ENCODE measurements at places on chromosomes 12 and 14.

GRCh38 chr14:50733494-50733893 lies 65.4 kb upstream of the SAV1 start:
- DNase-seq = no peak

- DNase-seq = no peak
Observed at GRCh38 chr14:32027255-32027939, 49.7 kb upstream of the ARHGAP5 start.

DNA sequence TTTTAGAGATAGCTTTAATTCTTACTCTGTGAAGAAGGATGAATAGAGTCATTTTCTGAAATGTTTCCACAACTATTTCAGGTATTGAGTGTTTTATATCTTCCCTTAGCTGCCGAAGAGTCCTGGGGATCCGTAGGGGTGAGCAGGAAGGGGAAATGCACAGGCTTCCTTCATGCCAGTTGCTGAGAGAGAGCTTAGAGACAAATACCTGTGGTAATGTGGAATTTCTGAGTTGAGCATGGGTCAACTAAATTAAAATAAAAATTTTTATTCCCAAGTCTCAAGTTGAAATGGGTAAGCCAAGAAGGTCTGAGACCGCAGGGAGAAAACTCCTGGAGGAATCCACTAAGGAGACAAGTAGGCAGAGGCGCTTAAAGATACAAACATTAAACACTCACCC lies 185.7 kb downstream of the DAD1 start:
- DNase-seq = no peak

DNA sequence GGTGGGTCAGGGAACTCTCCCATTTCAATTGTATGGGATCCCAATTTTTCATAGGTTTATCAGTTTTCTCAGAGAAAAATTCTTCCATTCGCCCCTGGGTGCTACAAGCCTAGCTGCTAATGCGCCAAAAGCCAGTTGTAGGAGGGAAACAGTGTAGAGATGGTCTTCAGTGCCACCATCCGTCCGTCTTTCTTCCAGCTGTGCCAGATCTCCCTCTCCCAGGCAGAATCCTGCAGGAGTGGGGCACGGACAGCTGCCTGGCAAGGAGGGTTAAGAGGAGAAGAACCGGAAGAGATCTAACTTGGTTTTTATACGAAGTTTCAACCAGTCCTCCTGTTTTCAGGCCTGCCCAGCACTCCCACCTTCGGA lies 38.9 kb upstream of the FUT8 start:
- no peak for DNase-seq

DNA sequence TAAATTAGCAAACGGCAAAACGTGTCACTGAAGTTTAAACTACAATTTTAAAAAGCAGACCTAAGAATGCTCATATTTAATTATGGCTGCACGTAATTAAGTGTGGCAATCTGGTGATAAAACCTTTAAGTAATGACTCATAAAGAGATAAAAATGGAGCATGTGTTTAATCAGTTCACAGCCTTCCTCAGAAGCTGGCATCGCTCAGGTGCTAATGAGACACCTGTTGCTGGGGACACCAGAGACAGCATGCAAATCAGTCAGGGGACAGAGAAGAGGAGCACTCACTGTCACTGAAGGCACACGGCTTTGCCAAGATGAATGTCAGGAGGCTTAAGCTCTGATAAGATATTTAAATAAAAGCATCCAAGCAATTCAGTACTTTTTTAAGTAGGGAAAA lies 840.3 kb downstream of the GALC start:
- no peak for DNase-seq

GRCh38 chr12:66137937-66138336 lies 7.4 kb upstream of the LLPH start:
- DNase-seq = no peak

GRCh38 chr12:108773798-108774788 lies 42.8 kb upstream of the CORO1C start:
- DNase-seq = no peak

- no peak for DNase-seq
Observed at GRCh38 chr12:82507686-82508085, 149.4 kb downstream of the METTL25 start.

DNA sequence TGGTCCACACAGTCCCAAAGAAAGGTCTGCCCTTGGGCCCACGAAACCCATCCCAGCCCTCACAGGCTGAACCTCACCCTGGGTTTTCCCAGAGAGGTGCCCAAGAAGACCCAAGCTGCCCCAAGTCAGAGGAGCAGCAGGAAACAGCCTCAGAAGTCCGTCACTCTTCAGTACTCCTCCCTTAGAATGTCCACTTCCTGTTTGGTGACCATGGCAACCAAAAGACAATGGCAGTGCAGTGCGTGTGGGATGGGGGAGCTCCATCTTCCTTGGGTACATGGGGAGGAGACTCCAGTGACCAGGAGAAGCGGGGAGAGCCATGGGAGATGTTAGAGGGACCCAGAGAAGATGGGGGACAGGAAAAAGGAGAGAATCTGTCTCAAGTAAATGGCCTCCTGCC lies 11.3 kb downstream of the SELPLG start:
- no peak for DNase-seq

DNA sequence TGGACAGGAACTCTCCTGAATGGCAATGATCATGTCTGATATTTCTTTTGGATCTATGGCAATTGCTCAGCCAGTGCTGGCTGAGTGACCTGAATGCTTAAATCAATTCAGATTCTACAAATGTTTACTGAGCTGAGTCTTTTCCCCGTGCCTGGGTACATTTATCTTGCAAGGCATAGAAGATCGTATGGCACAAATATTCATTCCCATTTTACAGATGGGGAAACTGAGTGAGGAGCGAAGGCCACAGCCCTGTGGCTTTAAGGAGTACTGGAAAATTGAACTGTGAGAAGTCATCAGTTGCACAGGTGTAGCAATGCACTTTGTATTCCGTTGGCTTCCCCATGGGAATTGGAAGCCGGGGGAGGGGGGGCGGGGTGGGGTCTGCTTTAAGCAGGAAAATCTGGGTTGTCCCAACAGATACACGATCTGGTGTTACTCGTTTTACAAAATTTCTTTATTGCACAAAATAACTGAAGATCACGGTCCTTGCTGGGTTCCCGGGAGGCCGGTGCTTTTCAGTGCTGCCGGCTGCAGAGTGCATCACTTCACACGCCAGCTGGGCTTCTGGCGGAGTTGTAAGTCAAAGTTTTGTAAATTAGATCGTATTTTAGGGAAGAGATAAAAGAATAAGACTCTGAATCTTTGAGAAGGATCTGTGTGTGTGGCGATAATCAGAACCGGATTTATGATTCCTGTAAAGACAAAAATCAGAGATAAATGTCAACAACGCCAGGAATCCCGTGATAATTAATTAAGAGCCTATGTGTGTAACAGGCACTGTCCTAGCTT lies 75.0 kb upstream of the MAP1LC3B2 start:
- no peak for DNase-seq

GRCh38 chr12:124506145-124506831 lies 61.1 kb downstream of the NCOR2 start:
- DNase-seq = no peak

DNA sequence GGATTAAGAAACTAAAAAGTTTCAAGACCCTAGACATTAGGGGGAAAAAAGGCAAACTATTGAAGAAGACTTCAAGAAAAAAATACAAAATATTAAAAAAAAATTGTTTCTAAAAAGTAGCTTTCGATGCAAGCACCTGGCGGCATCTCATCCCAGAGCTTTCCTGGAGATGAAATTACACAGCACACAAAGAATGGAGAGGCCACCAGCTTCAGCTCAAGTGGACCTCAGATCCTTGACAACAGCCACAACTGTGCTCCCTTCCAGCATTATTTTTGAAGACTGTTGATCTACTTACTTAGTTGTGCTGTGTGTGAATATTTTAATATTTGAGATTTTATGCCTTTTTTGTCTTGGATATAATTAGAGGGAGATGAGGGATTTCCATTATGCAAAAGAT lies 479.0 kb downstream of the GLT1D1 start:
- no peak for DNase-seq

DNA sequence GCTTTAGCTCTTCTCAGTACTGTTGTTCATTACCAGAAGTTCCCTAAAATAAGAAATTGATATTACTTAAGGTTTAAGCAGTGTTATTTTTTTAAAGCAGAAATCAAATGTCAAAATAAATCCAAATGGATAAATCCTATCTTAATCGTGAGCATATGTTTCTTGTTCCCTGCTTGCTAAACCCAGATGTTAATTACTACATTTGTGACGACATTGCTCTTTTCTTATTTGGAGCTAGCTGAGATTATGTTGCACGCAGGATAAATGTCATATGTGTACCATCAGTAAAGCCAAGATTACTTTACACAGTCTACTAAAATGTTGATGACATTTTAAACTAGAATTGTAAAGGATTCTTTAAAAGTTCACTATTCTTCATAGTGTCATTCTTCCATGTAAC lies 157.5 kb downstream of the PLCZ1 start:
- no peak for DNase-seq

GRCh38 chr14:74135426-74135825 lies 50.7 kb downstream of the LIN52 start:
- no peak for DNase-seq

- no peak for DNase-seq
Observed at GRCh38 chr12:20320552-20320951, 47.8 kb upstream of the PDE3A start.

GRCh38 chr12:89154743-89155499 lies 197.4 kb downstream of the DUSP6 start:
- DNase-seq = no peak

GRCh38 chr14:24068711-24069410 lies 2.5 kb upstream of the CPNE6 start:
- DNase-seq = no peak

GRCh38 chr14:42944284-42944683 lies 1337.6 kb downstream of the LRFN5 start:
- no peak for DNase-seq

GRCh38 chr14:106417224-106418049 lies 891.1 kb downstream of the TMEM121 start:
- peak; percentile 100 for DNase-seq

DNA sequence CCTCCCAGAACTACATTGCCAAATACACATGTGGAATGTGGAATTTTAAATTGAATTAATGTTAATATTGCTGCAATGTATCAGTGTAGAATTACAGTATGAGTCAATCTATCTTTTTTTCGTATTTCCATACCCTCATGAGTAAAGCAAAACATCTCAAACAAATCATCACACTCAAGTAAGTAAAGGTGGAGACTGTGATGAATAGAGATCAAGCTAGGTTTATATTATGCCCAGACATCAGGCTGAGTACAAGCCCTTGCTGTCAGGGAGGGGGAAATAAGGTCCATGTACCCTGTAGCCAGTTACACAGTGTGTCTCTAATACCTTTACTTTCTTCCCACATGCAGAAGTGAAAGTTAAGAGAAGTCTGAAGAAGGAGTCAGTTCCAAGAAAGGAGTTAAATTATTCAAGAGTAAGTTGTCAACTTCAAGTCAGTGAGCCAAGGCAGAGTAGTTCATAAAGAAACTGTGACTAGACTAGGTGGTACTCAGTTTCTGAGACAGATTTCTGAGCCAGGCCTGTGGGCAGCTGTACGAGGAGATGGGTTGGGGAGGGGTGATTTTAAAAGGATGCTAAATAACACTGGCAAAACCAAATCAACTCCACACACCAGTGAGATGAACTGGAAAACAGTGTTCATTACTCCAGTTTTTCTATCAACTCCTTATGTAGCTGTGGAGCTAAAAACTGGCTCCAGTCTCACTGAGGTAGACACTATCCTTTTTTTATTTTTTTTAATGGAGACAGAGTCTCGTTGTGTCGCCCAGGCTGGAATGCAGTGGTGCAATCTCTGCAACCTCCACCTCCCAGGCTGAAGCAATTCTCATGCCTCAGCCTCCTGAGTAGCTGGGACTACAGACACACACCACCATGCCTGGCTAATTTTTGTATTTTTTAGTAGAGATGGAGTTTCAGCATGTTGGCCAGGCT lies 23.8 kb upstream of the STK38L start:
- DNase-seq = peak; percentile 22

DNA sequence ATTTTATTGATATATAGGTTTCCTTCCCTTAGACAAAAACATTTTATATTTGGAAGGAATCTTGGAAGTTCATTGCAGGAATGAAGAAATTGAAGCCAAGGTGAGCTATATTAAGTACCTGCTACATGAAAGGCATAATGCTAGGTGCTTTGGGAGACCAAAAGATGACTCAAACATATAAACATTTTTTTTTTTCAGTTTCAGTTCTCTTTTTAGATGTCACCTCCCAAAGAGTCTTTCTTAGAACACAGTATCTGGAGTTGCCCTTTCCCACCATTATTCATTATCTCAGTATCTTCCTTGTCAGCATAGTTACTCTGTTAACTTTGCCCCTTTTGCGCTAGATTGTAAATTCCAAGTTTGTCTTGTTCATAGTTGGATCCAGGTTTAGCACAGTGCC lies 1.1 kb downstream of the LIN52 start:
- no peak for DNase-seq

- DNase-seq = no peak
Observed at GRCh38 chr14:92982956-92983355, 60.0 kb downstream of the CHGA start.

GRCh38 chr12:40225337-40225983 lies 663 bp downstream of the LRRK2 start:
- no peak for DNase-seq

DNA sequence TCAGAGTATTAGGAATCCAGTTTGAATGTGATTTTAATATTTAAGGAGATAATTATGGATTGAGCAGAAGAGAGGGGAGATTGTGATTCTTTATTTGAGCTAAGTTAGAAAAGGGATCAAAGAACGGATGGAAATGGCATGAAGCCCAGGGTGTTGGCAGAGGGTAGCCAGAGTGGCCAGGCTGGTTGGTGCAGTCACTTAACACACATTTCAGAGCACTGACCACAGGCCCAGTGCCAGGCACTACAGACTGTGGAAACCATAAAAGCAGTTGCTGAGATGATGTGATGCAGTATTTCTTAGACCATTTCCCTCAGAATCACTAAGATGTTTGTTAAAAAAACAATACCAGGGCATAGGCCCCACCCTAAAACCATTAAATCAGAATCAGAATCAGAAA lies 167.7 kb upstream of the AMIGO2 start:
- DNase-seq = no peak

GRCh38 chr14:52583544-52583943 lies 30.9 kb downstream of the GPR137C start:
- DNase-seq = no peak
